ENCODE measurements at places on chromosomes 3 and 15.

- no peak for DNase-seq
These were observed 22.6 kb downstream of the WHAMM start for GRCh38 chr15:82831894-82832600.

DNA sequence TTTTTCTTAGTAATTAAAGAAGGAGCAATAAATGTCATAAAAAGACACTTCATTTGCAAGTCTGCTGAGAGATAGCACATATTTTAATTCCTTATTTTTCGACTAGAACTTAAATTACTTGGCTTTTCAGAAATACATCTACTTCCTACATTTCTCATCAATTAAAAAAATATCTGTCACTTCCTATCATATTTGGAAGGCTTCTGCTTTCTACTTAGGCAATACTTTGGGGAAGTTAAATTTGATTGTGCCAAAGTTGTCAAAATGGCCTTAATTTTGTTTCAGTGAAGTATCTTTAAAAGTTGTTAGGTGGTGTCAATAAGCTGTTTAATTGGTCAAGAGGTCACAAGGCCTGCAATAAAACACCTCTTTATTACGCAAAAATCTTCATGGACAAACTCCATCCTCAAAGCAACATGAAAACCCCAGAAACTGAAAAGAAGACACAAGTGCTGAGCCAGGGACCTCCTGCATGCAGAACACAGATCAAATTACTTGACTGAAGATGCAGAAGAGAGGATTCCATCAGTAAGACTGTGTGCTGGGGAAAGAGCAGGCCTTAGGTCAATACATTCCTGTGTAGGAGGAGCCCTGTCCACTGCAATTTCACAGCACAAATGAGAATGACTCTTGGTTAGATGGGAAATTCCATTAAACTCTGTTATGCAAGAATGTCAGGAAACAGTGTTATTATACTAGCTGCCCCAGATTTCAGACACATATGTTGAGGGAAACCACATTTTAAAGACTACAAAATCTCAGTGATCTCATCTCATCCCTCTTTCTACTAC, 48.0 kb upstream of the FSTL1 start:
- DNase-seq = peak; percentile 79

- no peak for DNase-seq
These were observed 28.5 kb upstream of the CFAP161 start for GRCh38 chr15:81105545-81105944.

GRCh38 chr3:186669378-186670084, 3.7 kb downstream of the HRG start:
- DNase-seq = no peak

- DNase-seq = no peak
These were observed 34.8 kb upstream of the SKIL start for GRCh38 chr3:170322566-170323269.

- no peak for DNase-seq
These were observed 39.8 kb upstream of the ZBTB38 start for GRCh38 chr3:141328286-141329166.

DNA sequence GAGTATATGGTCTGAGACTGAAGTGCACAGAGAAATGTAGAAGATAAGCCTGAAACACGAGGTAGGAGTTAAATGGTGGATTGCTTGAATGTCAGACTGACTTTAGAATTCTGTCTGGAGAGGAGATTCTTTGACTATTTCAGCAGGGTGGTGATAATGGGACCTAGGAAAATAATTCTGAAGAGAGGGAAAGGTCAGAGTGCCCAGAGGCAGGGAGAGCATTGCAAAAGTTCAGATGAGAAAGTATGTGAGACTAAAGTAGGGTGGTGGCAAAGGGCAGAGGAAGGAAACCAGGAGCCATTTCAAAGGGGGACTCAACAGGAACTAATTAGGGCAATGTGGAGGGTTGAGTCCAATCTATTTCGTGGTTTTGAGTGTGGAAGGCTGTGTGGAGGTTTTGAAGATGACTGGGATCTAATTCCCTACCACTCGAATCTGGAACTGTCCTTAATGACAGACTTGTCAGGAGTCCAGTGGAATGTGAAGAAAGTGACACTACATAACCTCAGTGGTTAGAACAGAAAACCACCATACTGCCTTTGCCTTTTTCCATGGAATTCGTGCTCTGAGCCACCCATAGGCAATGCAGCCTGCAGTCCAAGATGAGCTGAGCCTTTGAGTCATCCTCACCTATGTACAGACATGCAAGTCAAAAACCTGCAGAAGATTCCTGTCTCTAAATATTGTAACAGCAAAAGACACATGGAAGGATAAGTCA, 16.1 kb downstream of the CPOX start:
- no peak for DNase-seq

- DNase-seq = no peak
These were observed 8.6 kb downstream of the TLE3 start for GRCh38 chr15:70088887-70089691.

DNA sequence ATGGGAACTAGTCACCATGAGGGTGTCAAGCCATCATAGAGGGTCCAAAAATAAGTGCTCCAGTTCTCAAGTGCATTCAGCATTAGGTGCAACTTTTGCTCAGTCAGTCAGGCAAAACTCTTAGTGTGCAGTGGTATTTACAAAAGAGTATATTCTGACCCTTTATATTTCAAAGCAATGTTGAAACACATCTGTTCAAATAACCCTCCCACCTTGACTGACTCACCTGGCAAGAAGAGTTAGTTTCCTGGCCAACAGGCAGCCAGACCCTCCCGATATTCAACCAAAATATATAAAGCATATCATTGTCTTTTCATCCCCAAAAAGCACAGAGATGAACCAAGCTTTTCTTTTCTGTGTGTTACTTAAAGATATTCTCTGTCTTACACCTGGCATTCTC, 7.6 kb upstream of the COL8A1 start:
- no peak for DNase-seq

Measured in suppressor macrophage treated with lipopolysaccharide for 4 hours (primary cell).